Naive B cell (primary cell): ENCODE measurements at places on chromosomes 2 and 18.
A peak's percentile ranks its signal among the peaks of the same experiment; 100 is the strongest.

DNA sequence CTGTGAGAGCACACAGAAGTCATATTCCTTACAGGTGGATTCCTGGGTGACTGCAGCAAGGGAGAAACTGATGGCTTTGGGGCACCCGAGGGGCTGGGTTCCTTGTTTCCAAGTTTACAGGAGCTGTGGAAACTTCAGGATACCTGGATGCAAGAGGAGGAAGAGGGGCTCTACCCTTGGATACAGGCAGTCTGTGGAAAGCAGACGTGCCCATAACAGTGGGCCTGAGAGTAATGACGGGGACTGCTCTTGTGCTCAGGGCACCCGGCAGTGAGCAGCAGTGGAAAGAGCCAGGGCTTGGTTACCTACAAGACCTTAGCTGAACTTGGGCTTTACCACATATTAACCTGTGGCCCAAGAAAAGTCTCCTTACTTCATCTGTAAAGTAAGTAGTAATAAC is 102.2 kb upstream of the TGFA start:
- no peak for DNase-seq

GRCh38 chr2:203021991-203022390 is 7.3 kb downstream of the NBEAL1 start:
- no peak for DNase-seq

DNA sequence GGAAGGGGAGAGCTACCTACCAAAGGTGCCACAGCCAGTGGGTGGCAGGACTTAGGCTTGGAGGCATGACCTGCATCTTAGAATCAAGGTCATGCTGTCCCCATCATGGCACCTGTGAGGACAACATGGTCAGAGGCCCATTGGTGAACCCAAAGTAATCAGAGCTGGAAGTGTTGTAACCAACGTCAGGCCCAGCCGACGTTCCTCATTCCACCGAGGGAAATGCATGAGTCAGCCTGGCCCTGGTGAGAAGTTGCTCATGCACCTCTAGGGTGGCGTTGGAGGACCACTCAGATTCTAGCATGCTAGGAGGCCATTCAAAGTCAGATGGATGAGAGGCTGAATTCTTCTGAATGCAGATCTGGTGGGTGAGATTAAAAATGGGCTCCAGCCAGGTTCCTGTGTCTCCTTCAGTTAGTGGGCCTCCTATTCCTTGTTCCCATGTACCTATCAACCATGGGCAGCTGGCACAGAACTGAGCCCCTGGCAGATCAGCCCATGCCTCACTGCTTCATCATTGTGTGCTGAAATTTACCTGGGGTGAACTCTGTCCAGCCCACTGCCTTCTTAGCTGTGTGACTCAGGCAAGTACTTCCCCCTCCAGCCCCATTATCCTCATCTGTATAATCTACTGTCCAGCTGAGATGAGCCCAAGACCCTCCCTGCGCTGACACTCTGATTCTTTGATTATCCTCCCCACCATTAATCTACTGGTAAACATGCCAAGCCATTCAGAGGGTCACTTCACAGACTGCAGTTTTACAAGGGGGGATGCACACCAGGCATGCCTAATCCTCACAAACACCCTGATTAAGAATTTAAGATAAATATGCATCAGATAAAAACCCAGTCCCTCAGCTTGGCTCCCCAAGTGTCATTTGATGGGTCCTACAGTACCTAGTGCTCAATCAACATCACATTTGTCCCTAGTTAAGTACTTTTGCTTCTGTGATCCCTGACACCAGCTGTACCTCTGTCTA is 14.0 kb downstream of the SLC14A2 start:
- no peak for DNase-seq

- no peak for DNase-seq
Measured at GRCh38 chr2:173590276-173590861, 235.7 kb downstream of the CDCA7 start.

GRCh38 chr2:100470898-100471514 is 724 bp downstream of the NMS start:
- DNase-seq: no peak

DNA sequence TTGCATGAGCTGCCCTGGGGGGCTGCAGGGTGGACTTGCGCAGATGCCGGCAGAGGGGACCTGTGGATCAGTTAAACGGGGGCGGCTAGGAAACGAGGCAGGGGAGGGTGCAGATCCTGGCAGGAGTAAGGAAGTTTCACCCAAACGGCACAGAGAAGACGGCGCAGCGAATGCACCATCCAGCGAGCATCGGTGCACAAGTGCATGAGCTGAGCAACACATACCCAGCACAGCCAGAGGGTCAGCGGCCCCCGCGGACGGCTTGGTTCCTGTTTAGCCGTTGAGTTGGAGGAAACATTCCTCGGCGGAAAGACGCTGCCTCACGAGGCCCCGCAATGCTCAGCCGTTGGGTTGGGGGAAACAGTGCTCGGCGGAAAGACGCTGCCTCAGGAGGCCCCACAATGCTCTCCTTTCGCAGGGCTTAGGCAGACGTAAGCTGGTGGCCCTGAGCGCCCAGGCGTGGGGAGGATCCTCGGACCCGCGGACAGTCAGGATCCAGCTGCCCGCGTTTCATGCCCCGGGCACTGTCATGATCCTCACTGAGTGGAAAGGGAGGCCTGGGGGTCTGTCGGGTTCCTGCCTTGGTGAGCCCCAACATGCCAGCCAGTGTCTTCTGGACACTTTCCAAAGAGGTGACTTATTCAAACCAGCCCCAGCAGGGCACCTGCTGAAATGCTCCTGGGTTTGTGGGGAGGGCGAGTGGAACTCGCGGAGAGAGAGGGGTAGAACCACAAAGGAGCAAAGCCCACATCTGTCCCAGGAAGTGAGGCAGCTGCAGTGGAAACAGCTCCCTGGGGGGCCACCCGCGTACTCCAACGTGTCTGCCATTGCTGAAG is 86.3 kb downstream of the NDUFA10 start:
- DNase-seq: no peak

DNA sequence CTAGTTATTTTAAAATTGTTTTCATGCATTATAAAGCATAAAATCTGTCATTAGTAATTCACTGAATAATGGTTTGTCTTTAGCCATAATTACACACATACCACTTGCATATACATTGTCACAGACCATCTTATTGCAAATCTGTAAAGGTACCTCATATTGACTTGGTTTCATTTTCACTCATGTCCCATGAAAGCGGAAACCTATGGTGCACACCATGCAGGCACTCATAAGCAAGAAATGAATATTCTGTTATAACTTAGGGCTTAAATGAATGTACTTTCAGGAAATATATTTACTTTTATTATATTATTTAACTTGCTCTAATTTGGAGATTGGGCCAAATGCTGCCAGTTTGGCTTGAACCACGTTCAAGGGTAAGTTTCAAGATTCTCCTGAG is 29.2 kb upstream of the STK17B start:
- no peak for DNase-seq

- no peak for DNase-seq
Measured at GRCh38 chr2:207630491-207630890, 5.3 kb upstream of the METTL21A start.

DNA sequence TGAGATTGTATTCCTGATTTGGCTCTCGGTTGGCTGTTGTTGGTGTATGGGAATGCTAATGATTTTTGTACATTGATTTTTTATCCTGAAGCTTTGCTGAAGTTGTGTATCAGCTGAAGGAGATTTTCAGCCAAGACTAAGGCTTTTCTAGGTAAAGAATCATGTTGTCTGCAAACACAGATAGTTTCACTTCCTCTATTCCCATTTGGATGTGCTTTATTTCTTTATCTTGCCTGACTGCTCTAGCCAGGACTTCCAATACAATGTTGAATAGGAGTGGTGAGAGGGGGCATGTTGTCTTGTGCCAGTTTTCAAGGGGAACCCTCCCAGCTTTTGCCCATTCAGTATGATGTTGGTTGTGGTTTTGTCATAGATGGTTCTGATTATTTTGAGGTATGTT is 90.4 kb downstream of the CYP26B1 start:
- DNase-seq: no peak

- DNase-seq: no peak
Measured at GRCh38 chr2:119751706-119752105, 8.0 kb upstream of the PTPN4 start.

DNA sequence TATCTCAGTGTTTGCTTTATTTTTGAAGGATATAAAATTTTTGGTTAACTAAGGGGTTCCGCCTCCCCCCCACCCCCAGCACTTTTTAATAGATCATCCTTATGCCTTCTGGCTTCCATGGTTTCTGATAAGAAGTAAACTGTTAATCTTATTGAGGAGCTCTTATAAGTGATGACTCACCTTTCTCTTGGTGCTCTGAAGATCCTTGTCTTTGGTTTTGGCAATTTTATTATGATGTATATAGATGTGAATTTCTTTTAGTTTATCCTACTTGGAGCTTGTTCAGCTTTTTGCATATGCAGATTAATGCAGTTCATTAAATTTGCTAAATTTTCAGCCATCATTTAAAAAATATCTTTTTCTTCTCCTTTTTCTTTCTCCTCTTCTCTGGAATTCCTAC is 91.7 kb upstream of the CTAGE1 start:
- no peak for DNase-seq

DNA sequence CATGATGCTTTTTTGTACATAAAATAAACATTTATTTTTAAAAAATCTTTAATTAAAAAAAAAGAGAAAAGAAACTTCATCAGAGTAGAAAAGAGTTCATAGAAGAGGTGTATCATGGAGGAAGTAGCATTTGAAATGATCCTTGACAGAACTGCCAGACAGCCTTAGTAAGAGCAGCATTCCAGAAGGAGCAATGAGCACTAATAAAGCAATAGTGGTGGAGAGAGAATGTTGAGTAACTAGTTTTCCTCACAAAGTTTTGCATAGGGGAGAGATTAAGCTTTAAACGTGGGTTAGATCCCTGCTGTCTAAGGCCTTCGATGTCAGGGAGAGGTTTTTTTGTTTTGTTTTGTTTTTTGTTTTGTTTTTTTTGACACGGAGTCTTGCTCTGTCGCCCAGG is 29.8 kb upstream of the METTL21A start:
- no peak for DNase-seq

GRCh38 chr2:157174321-157174720 is 83.2 kb upstream of the GALNT5 start:
- DNase-seq: no peak

GRCh38 chr18:66316701-66317100 is 287.2 kb downstream of the CDH19 start:
- DNase-seq: no peak

GRCh38 chr18:47996091-47996541 is 65.7 kb upstream of the SMAD2 start:
- DNase-seq: no peak

GRCh38 chr2:45860136-45861121 is 209.0 kb downstream of the PRKCE start:
- peak; percentile 27 for DNase-seq

GRCh38 chr2:206420721-206421120 is 22.6 kb upstream of the ADAM23 start:
- no peak for DNase-seq

DNA sequence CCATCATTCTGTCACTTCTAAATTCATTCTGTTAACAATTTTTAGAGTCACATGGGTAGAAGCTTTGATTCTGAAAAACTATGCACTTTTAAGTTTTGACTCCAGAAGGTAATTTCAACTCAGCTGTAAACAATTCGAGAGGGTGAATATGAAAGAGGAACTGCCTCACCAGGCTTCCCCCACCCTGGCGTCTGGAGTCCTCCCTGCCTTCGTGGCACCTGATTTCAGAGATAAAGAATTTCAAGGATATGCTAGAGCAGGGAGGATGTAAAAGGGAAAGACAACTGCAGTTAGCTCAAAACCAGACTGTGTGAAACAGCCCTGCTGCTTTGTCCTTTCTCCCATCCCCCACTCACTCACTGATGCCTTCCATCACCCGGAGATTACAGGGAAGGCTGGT is 40.7 kb downstream of the ONECUT2 start:
- DNase-seq: no peak

GRCh38 chr18:59423259-59423658 is 64.2 kb upstream of the LMAN1 start:
- no peak for DNase-seq

DNA sequence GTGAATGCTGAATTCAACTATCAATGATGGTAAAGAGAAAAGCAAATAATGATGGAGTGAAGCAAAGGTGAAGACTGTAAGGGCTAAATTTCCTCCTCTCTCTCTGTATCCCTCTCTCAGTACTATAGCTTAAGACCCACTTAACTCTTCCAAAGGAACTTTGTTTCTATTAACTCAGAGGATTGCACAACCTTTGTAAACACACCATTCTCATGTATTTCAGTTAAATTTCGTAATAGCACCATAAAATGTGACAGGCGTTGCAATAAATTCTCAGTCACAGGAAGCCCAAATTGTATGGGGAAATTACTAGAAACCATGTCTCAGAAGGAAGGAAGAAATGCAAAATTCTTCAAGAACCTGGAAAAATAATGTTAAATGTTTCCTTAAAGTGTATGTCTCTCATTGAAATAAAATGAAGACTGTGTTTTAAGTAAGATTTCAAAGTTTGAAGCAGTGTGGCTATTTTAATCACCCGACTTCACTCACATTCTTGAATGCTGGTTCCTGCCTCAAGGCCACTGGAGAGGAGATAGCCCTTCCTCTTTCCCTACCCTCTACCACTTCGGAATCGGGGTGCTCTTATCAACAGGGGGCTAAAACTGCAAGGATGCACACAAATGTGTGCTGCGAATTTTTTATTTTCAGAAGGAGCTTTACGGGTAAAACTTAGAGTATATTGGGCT is 112.1 kb downstream of the FTCDNL1 start:
- DNase-seq: no peak

DNA sequence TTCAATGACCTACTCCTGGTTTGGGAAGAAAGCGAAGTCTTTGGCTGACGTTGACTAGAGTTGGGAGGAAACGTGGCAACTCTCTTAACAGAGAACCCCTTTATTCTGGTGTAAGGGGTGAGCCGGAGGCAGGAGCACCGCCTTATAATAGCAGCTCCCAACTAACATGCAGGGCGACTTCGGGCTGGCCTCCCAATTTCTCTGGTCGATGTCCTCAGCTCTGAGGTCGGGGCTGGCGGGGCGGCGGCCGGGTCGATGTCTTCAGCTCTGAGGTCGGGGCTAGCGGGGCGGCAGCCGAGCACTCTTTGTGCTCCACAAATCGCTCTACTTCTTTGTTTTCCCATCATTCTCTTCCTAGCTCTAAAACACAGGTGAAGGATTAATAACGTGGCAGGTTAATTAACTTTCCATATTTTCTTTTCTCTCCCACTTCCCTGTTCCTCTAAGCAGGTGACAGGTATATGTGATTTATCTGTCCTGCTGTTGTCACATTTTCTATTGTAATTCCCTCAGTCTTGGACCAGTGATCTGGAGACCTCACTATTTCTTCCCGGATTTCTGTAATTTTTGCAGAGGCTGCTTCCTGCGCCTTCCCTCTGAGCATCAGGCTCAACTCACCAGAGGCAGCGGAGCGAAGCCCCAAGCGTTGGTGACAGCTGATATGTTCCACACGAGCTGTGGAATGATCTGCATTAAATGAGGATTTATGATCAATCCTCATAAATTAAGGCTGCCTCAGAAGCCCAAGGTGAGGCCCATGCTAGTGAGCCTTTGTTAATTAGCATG is 64.3 kb downstream of the ACKR3 start:
- no peak for DNase-seq

DNA sequence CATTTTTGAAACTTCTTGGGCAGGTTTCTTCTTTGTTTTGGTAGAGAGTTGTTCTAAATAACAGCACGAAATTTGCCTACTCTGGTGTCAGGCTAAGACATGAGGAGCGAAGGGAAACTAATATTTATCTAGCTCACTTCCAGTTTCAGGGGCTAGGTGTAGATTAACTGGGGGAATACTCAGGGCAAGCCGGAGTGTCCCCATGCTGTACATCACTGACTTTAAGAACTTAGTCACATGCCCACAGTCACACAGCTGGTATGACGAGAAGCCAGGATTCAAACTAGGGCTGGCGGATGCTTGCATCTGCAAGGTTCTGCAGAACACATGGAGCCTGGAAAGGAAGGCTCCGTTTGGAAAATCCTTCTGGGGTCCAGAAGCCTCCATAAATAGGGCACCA is 133.3 kb downstream of the ALPK2 start:
- DNase-seq: no peak

- peak; percentile 87 for DNase-seq
Measured at GRCh38 chr2:64839844-64840243, 149.4 kb upstream of the SLC1A4 start.
